ENCODE measurements at places on chromosomes 16 and 17.

DNA sequence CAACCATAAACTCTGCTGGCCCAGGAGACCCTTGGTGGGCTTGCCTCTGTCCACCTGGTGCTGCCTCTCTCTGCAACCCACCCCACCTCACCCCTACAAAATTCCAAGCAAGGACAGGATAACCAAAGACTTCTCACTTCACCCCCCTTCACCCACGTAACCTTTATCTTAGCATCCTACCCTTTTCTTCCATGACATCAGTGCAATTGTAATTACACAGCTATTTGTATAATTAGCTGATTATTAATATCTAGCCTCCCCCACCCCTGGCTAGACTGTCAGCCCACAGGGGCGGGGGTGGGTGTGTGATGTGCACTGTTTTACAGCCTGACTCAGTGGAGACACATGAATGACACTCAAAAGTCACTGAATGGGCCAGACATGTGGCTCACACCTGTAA, 262.2 kb downstream of the MRTFB start:
- DNase-seq, result no peak

- DNase-seq, result no peak
These were observed 113.7 kb upstream of the RBFOX1 start for GRCh38 chr16:7218936-7219335.

DNA sequence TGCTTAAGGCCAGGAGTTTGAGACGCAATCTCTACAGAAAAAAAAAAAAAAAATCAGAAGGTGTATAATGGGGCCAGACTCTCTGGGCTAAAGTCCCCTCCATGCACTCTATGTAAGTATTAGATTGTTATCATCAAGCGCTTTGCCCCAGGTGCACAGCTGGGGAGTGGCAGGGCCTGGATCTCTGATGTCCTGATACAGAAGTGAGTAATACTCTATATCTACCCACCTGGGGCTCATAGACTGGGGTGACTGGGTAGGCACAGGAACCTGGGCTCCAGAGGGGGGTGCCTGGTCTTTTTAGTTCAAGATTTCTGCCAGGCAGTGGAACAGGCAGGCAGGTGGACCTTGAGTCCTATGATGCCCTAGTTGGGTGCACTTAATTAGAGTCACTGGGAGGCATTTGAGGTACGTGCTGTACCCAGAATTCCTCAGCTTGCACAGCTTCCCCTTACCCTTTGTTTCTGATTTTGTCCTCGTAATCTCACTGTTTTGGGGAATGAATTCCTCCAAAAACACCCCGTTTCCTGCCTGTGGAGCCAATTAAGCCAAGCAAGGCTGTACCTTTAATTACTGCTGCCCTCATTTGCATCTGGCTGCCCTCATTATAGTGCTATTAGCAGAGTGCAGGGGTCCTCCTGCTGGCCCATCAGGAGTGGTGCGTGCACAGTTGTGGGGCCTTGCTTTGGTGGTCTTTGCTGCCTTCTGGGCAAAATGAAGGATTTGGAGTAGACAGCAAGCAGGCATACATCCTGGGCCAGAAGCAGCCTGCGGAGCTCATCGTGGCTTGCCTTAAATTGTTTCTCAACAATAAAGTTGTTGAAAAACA, 239.0 kb downstream of the SNX29 start:
- DNase-seq, result no peak

DNA sequence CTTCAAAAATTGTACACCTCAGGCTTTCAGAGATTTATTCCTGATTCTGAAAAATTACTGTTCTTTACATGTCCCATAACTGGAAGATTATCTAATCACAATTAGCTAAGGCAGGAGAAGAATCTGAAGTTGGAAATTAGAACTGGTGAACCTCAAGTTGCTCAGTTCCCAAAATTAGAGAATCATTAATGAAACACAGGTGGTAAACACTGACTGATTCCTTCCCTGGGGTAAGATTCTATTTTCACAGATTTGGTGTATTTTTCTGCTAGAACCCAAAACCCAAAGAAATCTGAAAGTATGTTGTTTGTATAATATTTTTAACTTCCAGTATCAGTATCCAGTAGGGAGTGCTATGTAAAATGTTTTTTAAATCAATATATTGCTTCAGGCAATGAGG, 25.7 kb downstream of the PHKB start:
- DNase-seq, result no peak

DNA sequence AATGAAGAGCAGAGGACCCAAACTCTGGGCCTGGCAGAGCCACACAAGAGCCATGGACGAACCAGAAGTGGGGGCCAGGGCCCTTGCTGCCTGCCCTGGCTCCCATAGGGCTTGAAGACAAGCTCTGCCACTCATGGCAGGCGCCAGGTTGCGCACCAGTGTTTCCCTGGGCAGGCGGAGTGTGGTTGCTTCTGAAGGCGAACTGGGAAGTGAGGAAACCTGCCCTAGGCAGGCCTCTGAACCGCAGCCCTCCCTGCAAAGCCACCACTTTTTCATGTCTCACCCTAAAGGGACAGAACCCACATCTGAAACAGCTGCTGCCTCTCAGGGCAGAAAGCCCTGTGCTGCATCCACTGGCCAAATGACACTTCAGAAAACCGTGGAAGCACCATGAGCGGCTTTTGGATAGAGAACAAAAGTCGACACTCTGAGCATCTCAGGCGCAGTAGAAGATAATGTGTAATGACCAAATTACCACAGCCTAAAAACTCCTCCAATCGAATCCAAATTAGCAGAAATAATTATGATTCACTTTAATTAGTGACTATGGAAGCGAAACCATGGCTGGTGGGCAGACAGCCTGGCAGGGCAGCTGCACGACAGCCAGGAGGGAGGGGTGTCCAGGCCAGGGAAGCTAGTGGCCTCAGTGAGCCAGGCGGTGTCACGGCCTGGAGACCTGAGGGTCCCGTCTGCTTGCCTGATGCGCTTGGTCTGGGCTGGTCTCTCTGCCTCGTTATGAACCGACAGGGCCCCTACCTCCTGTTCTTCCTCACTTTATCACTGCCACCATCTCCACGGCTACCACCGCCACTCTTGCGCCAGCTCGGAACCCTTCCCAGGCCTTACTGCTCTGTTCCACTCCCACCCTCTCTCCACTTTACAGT, 59.1 kb downstream of the PRMT7 start:
- no peak for DNase-seq

DNA sequence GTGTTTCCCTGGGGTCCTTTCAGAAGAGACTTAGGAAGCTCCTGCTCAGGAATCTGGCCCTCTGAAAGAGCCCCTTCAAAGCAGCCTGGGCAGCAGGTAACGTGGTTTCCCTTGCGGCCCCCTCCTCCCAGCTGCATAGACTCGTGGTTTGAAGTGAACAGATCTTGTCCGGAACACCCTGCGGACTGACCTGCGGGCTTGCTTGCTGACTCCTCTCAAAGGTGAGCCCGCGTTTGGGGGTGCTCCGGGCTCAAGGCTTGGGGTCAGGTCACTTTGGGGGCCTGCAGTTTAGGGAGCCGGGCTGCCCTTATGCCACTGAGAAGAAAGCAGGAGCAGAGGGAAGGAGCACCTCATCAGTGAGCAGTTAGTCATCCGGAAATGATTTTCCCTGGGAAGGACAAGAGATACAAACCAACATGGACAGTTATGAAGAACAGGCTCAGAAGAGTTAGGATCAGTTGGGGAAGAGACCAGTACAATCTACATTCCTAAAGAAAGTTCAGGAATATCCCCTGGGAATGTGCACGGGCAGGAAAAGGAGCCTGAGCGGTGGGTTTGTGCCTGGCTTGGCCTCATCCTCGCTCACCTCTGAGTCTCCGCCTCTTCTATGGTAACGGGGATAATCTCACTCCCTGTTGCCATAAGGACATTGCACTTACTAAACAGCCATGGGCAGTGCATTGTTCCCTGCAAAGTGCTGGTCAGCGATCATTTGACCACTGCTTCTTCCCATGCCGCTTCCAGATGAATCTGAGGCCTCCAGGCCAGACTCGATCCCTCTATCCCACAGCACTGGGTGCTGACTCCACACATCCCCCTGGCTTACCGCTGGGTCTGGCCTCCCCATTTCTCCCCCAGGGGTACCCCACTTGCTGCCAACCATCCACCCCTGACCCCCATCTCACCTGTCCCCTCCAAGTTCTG, 10.0 kb downstream of the LDHD start:
- DNase-seq, result no peak

GRCh38 chr16:24009955-24010354, 174.2 kb downstream of the PRKCB start:
- no peak for DNase-seq
